ENCODE measurements at places on chromosomes 2 and 18.

DNA sequence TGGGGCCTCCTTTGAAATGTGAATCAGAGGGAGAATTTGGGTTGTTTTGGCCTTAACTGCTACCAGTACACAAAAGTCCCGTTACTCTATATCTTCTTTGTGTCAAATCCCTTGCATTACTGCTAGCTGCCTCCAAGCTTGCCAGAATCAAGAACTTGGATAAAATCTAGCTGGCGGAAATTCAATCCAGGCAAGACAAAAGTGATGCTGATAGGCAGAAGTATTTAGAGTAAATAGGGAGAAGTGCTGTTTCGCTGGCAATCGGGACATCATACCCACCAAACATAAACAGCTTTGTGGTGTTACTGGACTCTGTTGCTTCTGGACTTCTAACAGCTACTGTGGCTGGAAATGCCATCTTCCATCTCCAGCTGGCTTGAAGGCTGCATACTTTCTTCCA lies 2.5 kb downstream of the IFIH1 start:
- DNase-seq = no peak

- DNase-seq = no peak
Measured at GRCh38 chr18:75246721-75247610, 36.4 kb downstream of the TSHZ1 start.

- DNase-seq = no peak
Measured at GRCh38 chr2:8036366-8036765, 645.5 kb upstream of the ID2 start.

DNA sequence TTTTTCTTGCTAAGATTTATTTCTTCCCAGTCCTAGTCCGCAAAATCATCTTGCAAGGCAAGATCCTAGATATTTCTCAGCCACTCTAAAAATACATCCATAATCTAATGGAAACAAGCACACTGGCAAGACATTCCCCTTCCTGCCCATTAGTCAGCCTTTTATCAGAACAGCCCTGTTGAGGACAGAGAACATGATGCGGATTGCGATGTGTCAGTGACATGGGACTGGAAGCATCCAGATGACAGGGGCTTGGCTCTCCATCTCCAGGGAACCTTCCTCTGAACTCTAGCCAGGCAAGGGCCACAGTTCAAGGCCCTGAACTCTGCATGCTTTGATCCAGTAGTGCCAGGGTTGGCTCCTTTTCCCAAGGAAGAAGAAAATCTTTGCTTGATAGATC lies 70.0 kb downstream of the VSNL1 start:
- no peak for DNase-seq

- no peak for DNase-seq
Measured at GRCh38 chr2:241412144-241412543, 56.1 kb downstream of the FARP2 start.

GRCh38 chr18:40974448-40974847 lies 980.6 kb upstream of the PIK3C3 start:
- DNase-seq = no peak

DNA sequence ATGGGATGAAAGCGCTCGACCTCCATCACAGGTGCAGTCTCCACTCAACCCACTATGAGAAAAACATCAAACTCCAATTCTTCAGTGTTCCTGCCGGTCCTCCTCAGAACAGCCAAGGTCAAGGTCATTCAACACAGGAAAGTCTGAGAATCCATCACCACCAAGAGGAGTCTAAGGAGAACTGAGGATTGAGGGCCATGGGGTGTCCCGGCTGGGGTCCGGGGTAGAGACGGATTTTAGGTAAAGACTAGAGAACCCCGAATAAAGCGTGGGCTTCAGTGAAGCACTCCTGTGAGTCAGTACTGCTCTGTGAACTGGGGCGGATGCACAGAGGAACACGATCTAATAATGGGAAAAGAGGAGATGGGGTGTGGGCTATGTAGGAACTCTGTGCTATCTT lies 41.8 kb downstream of the PTGR3 start:
- no peak for DNase-seq

GRCh38 chr2:191486584-191487320 lies 191.2 kb upstream of the NABP1 start:
- no peak for DNase-seq

DNA sequence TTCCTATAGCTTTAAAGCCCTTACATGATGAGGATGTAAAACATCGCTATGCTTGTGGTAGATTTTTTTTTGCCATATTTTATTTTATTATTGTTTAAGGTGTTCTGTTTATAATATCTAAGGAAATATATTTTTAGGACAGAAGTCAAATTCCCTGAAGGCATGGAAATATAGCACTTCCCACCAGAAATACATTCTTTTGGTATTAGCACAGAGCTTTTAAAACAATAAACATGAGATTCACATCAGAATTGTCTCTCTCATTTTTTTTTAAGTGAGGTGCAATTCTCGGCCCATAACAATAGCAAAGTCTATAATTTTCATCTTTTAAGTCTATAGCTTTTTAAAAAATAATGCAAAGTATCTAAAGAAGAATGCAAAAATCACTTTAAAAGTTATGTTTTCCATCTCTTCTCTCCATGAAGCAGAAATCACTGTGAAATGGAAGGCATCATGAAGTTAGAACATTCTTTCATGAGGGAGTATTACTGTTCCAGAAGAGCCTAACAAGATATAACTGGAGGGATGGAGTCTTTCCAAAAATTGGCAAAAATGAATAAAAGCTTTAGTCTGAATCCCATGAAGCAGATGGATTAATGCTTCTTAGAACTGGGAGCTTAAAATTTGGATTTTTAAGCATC lies 283.6 kb upstream of the TRIB2 start:
- no peak for DNase-seq

DNA sequence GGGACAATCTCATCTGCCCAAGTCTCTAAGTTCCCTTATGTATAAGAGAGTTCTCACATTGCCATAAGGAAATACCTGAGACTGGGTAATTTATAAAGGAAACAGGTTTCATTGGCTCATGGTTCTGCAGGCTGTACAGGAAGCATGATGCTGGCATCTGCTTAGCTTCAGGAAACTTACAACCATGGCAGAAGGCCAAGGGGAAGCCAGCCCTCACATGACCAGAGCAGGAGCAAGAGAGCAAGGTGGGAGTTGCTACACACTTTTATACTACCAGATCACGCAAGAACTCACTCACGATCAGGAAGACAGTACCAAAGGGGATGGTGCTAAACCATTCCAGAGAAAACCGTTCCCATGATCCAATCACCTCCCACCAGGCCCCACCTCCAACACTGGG lies 73.9 kb downstream of the PRKRA start:
- DNase-seq = no peak

DNA sequence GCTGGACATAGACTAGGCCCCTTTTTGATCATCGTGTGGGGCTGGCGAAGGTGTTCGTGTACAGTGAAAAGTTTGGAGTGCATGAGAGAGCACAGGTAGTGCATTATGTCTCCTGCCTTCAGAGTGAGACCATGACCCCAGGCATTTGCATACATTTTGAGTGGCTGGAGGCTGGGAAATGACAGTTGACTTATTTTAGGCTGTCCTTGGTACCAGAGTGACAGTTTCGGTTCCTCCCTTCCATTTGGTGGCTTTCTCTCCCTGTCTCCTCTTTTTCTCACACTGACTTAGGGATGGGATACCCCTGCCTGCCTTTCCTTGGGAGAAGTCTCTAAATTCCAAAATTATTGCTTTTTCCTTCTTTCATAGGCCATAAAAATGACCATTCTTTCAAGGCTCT lies 20.1 kb downstream of the SERPINB12 start:
- DNase-seq = no peak

DNA sequence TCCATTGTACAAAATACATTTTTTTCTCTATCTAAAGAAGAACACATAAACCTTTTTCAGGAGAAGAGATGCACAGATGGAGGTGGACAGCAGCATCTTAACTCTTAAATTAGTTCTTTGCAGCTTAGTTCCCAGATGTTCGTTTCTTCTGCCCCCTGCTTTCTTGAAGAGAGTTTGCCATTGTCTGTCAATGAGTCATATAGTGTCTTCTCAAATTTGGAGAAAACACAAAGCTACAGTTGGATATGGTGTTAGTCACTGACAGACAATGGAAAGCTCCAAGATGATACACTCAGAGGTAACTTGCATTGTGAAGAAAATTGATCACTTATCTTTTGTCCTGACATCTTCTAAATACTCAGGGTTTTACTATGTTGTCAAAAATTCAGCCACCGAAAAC lies 48.8 kb upstream of the TMEFF2 start:
- no peak for DNase-seq

GRCh38 chr2:85926526-85926925 lies 37.7 kb upstream of the ST3GAL5 start:
- DNase-seq = no peak

GRCh38 chr2:101887328-101887727 lies 104.4 kb upstream of the IL1R2 start:
- DNase-seq = no peak

DNA sequence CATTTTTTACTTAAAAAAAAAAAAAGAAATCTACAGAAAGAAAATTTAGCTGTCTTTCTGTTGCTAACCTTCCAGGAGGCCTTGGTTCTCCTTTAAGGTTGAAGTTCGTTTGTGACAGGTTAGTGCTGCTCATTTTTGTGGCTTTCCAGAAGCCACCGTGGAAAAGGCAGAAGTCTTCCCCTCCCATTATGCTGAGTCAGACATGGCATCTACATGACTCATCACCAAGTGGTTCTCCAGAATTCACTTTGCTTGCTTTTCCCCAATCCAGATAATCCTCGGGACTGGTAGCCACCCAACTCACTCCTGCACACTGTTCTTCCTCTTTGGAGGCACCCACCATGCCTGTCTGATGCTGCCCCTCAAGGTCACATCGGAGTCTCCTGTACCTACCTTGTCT lies 228.7 kb downstream of the PIK3C3 start:
- no peak for DNase-seq

GRCh38 chr2:61550375-61551209 lies 12.4 kb upstream of the XPO1 start:
- DNase-seq = no peak

GRCh38 chr18:25314838-25315190 lies 37.2 kb downstream of the ZNF521 start:
- no peak for DNase-seq

DNA sequence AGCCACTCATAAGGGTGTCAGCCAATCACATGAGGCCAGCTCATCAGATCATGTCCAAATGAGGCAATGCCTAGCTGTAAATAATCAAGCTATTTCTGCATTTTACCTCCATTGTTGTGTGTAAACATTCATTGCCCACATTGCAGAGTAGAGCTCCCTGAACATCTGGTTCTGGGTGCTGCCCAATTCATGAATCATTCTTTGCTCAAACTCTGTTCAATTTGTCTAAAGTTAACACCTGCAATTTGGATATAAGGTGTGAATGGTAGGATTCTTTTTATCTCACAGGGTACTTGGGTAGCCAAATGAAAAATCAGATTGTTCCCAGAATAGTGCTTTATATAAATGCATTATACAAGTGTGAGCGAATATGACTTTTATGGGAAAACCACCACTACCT lies 345.5 kb upstream of the NT5C1B start:
- no peak for DNase-seq

GRCh38 chr2:149129433-149129832 lies 90.9 kb downstream of the LYPD6B start:
- no peak for DNase-seq

DNA sequence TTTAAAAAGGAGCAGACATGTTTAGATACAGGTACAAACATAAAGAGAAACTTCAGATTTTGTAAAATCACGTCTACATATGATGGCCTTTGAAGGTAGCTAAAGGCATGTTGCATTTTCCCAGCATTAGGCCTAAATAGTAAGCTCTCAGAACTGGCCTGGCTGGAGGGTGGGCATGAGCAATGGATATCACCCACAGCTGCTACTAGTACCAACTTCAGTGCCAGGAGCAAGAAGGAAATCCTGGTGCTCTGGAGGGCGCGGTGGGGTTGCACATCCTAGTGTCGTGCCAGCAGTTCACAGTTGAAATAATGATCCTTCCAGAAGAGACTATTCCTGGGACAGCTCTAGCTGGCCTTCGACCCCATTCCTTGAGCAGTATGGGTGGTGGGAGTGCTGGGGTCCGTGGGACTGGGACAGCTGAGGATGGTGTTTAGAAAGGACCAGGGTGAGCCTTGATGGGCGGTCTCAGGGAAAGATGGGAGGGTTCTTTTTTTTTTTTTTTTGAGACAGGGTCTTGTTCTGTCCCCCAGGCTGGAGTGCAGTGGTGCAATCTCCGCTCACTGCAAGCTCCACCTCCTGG lies 4.9 kb downstream of the DES start:
- no peak for DNase-seq

- DNase-seq = no peak
Measured at GRCh38 chr2:219452361-219453317, 18.0 kb downstream of the SPEG start.

- DNase-seq = no peak
Measured at GRCh38 chr2:179949438-179949837, 57.7 kb downstream of the CWC22 start.

DNA sequence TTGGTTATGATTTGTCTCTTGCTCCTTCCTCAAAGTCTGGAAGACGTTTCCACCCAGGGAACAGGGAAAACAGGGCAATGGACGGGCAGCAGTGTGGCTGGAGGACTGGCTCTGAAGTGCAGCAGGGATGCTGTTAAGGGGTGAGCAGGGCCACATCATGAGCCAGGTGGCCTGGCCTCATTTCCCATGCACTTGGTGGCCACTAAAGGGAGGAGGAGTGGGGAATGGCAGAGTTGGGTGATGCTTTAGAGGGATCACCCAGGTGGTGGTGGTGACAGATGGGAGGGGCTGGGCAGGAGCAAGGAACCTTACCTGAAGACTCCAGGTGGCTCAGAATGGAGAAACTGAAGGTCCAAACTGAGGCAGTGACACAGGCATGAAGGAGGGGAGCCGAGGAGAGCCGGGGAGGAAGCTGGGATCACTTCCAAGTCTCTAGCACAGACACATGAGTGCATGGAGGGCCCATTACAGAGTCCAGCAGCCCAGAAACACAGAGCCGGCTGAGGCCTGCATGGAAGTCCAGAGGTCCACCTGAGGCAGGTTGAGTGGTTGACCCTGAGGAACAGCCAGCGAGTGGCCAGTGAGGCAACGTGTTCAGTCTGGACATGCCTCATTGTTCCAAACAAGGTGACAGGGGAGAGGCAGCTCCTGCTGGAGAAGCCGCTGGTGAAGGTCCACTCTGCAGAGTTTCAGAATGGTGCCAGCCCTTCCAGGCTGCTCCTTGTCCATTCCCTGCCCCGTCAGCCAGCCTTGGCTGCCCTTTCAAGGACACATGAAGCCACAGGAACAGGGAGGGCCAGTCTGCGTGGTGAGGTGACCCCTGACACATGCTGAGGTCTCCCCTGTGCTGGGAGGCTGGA lies 91.7 kb downstream of the LPIN1 start:
- no peak for DNase-seq

DNA sequence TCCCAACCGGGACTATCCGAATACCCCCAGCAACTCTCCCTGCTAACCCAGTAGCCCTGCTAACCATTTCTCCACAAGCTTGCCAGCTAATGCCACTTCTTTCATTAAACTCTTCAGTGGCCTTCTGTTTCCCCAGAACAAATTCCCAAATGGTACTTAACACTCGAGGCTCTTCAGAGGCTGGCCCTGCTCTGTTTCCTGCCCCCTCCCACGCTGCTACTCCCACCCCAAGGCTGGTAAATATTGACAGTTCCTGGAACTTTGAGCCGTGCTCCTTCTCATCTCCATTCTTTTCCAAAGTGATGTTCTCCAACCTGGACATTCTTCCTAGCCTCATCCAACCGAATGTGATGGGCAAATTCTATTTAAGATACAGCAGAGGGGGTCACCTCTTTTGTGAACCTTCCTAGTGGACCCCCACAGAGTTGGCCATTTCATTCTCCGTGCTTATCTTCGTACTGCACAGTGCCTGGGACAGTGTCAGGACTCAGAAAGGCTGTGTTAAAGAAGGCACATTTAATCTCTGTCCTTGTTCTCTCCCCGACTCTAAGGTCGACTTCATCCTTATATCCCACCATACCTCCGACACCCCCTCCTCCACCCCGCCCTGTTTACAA lies 3.2 kb upstream of the KIDINS220 start:
- DNase-seq = no peak

Data from CD4-positive, alpha-beta T cell treated with Interleukin-17A for 1 hour (primary cell).